NCI-H1092 (cell line): ENCODE measurements at places on chromosomes 5 and 9.

DNA sequence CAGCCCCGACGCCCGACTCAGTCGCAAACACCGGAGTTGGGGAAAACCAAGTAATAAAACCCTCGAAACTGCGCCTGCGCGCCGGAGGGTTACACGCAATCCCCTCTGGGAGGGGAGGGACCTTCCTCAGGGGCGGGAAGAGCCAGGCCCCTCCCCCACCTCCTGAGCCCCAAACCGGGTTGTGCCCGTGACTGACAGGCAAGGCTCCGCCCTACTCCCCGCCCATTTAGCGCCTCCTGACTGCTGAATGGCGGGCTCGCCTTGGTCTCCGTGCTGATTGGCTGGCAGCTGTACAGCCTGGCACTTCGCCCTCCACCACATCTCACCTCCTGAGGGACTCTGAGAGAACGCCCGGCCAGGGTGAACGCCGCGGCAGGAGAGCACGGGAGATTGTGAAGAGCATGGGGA, at the start of gene PRDM9:
PRDM9 (plus strand) TSS at position 332 of the 408 bp plus-strand sequence. CDS start 1,425 bp downstream, outside the sequence.
- peak; percentile 98 for DNase-seq

DNA sequence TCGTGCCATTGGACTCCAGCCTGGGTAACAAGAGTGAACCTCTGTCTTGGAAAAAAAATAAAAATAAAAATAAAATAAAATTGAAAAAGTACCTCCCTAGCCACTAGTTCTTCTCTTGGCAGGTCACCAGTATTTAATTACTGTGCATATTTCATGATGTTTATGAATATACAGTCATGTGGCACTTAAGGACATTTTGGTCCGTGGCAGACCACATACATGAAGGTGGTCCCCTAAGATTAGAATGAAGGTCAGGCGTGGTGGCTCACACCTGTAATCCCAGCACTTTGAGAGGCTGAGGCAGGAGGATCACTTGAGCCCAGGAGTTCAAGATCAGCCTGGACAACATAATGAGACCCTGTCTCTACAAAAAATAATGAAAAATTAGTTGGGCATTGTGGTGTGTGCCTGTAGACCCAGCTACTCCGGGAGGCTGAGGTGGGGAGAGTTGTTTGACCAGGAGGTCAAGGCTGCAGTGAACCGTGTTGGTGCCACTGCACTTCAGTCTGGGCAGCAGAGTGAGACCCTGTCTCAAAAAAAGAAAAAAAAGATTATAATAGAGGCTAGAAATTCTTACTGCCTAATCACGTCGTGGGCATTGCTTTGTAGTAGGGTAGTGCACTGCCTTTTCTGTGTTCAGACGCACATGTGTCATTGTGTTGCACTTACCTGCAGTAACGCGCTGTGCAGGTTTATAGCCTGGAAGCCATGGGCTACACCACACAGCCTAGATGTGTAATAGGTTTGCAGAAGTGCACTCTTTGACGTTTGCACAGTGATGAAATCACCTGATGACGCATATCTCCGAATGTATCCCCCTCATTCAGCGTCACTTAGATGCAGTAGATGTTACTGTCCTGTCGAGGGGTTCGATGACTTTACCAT, 12.8 kb downstream of the EHMT1 start:
- DNase-seq, result no peak

- no peak for DNase-seq
These were observed 148.4 kb downstream of the SIL1 start for GRCh38 chr5:139049780-139050179.

DNA sequence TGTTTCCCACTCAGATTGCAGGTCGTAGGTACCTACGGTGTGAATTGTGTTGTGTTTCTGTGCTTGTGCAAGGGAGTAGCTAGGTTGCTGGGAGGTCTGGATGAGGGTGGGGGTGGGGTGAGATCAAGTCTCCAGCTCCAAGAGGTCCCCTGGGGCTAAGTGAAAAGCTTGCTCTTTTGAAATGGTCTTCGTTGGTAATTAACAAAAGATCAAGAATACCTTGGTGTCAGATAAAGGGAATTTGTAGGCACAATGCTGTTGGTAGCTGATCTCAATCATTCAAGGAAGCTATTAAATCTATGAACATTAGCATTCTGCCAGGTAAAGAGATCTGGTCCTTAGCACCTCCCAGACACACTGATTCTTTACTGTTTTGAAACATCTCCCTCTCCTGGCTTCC, 928 bp upstream of the PCDHGC4 start:
- DNase-seq, result no peak

- DNase-seq, result no peak
These were observed 14.0 kb upstream of the TNIP1 start for GRCh38 chr5:151094852-151095245.

- no peak for DNase-seq
These were observed 244.3 kb downstream of the TAF11L14 start for GRCh38 chr5:17878541-17878940.

GRCh38 chr9:6779417-6780241, 21.9 kb downstream of the KDM4C start:
- DNase-seq, result no peak

DNA sequence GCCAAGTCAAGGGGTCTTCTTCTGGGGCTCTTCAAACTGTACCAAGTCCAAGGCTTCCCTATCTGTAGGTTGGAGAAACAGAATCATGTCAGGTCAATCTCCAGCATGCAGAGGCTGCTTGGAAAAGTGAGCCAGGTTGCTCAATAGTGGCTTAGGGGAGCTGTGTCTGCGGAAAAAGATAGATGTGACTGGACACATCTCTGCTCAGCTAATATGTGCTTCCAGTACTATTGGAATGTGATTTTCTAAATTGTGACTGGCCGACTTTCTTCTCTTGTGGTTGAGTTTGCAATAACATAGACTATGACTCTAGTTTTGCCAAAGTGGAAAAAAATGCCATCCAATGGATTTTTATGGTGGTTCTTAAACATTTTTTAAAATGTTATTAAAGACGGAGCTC, 136.7 kb downstream of the BOD1 start:
- DNase-seq, result no peak

DNA sequence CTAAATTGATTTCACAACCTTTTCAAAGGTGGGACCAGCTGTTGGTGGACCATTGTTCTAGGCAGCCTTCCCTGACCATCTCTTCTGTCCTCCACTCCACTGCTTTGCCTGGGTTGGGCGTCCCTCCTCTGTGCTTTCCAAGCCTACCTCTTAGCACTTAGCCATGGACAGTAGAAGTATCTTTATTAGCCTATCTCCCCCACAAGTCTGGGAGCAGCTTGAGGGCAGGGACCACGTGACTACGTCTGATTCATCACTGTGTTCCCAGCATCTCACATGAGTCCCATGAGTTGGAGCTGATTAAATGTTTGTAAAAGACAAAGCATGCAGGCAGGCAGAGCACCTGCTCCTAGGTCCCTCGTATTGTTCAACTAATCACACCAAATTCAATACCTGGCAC, 20.9 kb downstream of the MORN5 start:
- DNase-seq, result no peak

DNA sequence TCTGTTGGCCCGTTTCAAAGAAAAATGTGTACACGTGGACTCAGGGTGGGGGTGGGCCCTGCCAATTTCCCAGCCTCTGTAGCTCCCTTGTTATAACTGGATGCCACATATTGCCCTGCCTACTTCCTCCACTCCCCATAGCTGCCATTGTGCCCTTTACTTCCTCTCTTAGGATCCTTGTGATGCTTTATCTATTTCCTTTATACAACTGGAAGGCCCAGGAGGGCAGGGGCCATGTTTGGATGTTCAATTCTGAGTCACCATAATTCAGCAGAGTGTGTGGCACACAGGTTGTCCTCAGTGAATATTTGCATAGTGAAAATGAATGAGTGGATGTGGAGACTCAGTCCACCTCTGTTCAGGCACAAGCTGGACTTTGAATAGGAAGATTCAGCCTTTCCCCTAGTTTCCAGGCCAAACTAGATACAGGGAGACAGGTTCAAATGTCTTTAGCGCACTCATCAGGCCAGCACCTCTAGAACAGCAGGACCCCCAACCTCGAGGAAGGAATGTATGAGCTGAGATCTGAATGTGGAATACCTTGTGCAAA, 10.6 kb upstream of the FEM1C start:
- DNase-seq, result no peak

- DNase-seq, result no peak
These were observed 377.9 kb upstream of the PAPPA start for GRCh38 chr9:115775659-115776058.
